CD4-positive, alpha-beta memory T cell (primary cell): ENCODE measurements at places on chromosomes 1 and 21.
A peak's percentile ranks its signal among the peaks of the same experiment; 100 is the strongest.

- no peak for DNase-seq
These were observed at the start of gene RGS5 for GRCh38 chr1:163202833-163203451. Gene RGS5, minus strand, starts transcription at chr1:163202916. Its CDS starts 81 bp downstream, at chr1:163202835.

- DNase-seq: peak; percentile 79
These were observed 534.5 kb downstream of the PTPRC start for GRCh38 chr1:199173356-199173755.

DNA sequence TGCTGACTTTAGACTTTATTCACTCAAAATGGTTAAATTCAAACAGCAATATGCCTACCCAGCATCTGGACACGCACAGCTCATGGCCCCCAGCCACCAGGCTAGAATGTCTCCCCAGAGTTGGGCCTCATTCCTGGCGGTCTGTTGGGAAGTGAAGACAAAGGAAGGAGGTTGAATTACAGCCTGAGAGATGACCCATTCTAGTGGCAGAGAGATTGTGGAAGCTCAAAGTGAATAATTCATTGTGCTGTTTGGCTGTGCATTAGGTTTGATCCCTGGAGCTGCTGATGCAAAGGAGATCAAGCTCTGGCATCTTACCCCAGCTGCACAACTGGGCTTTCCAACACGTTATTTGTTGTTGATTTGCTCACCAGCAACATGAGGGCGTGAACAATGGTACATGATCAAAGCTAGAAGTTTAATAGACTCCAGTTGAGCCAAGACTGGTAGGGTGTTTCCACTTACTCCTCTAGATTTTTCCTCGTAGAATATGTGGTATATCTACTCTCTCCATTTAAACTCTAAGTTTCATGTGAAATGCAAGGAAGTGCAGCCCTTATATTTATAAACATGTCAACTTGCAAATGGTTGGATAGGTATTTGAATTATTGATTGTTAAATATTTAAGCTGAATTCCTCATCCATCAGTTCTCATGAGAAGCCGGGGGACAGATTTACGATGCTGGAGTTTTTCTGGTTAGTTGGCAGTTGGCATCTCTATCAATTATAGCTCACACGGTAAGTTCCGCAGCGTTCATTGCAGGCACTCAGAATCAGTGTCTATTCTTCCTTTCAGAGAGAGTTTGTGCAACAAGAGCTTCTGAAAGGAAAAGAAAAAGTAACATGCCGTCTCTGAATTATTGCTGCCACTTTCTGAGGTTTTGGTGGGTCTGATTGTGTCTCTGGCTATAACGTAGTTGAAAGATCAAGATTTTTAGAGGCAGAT lies 222.7 kb downstream of the TM2D1 start:
- DNase-seq: no peak

GRCh38 chr21:38945545-38946245 lies 140.0 kb downstream of the ETS2 start:
- DNase-seq: no peak
